ENCODE measurements at places on chromosomes 16 and 17.

DNA sequence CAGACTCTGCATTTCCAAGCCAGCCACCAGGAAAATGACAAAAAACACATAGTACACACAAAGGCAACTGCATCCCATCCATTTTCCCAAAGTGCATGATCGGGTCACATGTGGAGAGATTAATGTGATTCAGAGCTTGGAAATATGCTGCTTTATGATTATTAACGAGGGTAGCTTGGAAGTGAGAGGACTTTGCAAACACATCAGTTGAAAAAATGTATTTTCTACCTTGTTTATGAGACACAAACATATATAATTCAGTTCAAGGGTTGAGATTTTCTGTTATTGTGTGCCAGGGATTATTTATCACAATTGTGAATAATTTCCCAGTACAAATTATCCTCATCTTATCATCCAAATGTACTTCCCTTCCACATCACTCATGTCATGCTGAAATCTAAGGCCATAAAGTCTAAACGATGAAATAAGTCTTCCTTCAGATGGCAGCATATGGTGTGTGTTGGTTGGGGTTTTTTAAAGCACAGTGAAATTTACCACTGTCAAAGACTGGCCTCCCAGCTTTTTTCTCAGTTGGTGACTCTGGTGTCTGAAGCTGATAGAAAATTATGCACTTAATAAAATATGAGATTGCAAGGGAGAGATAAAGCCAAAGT, 104.7 kb upstream of the ADAMTS18 start:
- DNase-seq: no peak

DNA sequence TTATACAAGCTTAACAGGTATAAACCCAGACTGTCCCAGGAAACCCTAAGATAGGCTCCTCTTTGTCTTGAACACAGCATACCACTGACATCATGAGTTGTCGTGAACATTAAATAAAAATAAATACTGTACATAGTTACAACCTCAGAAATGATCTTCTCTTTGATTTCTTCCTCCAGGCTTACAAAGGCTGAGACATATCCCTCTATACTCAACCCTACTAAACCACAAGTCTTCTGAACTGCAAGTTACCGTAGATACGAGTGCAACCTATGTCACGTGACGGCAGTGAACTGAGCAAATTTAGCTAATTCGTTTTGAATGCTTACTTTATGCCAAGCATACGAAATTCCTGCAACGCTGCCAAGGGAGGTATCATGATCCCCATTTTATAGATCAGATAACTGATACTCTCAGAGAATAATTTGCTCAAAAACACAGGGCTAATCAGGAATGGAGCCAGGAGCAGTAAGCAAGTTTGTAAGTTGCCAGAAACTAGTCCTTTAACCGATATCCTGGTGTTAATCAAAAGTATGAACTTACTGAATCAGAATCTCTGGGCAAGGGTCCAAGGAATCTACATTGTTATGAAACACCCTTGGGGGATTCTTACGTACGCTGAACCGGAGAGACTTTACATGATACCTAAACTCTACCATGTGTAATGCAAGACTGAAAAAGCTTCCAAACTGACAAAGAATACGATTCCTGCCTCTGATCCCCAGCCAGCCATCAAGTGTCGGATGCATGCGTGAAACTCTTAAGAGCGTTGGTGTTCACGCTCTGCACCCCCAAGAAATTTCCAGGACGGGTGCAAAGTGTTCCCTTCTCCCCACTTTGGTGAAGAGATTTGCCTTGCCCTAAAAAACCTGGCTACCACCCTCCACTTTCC, 106.2 kb downstream of the XYLT1 start:
- no peak for DNase-seq

DNA sequence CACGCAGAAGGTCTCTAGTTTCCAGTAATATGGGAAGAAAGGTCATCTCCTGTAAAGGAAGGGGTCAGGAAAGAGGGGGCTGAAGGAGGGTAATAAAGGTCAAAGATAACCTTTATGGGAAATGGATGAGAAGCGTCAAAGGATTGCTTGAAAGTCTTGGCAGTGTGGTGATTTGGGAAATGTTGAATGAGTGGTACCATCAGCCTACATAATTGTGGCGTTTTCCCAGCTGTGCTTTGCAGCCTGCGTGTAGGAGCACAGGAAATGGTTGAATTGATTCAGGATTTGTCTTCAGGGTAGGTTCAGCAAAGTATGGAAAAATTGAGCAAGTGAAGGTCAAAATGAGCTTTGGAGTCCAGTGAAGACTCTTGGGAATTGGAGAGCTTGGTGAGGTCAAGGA, 115.8 kb upstream of the NOL11 start:
- DNase-seq: no peak

GRCh38 chr16:11101283-11101682, 154.7 kb downstream of the SOCS1 start:
- no peak for DNase-seq

Measured in retina (tissue), 1 donor.